ENCODE measurements at places on chromosomes 3 and 15.

DNA sequence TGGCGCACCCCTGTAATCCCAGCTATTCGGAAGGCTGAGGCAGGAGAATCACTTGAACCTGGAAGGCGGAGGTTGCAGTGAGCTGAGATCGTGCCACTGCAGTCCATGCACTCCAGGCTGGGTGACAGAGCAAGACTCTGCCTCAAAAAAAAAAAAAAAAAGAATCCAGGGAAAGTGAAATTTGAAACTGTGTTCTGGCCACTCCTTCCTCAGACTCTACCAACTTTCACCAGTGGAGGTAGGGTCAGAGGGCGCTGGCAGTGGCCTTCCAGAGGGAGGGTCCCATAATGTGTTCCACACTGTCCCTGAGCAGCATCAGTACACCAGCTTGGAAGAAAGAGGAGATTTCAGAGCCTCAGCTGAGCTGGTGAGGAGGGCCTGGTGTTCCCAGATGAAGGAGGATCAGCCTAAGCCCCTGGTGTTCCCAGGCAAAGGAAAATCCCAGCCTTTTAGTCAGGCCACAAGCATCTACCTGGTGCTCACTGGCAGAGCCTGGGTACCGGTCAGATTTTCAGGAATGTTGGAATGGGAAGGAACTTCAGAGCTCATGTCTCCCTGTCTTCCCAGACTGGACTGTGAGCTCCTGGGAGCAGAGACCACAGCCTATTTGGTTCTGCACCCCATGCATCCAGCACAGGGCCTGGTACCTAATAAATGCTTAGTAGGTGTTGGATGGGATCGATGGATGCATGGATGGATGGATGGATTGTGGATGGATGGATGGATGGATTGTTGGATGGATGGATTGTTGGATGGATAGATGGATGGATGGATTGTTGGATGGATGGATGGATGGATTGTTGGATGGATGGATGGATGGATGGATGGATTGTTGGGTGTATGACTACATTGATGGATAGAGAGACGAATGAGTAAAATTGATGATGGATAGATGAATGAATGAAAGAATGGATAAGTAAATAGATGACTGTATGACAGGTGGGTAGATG, 117.9 kb downstream of the CORO2B start:
- DNase-seq: no peak

DNA sequence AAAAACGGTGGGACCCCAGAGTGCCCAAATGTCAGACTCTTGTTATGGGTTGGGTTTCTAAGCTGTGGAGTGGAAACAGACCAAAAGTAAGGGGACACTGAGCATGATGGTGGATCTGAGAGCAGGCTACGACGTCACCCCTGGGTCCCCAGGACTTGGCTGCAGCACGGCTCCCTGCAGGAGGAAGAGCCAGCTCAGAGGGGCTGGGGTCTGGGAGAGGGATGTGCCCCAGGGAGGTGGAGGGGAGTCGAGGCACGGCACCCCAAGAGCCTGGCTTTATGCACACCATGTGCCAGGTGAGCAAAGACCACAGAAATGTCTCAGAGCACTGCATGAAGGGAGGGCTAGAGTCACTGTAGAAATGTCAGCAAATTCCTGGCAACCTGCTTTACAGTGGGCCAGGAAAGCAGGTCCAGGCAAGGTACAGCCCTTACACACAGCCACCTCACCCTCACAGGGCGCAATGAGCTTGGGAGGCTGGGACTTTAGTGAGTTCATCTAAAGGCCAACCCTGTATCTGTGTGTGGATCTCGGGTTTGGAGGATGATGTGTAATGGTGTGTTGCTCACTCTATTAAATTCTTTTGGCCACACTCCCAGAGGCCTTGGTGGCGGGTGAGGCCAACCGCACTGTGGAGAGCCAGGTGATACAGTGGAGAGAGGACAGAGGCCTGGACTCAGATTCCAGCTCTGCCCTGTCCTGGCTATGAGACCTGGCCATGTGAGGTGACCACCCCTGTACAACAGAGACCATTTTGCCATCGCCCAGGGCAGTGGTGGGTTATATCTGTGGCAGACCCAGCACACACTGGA, 14.1 kb downstream of the CTSH start:
- DNase-seq: no peak

DNA sequence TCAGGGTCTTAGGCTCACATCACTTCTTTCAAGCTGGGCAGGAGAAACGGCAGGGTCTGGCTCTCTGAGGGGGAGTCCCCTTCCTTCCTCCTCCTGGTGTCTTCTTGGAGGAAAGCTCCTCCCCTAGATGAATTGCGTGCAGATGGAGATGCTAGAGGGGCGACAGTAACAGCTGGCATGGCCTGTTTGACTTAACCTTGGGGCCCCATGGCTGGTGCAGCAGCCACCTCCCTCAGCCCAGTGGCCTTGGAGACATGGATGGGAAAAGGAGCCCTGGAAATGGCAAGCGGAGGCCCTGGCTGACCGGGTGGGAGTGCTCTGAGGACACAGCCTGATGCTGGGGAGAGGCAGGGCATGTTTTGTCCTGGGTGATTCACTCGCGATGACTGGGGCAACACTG, 20.2 kb downstream of the PAK6 start:
- DNase-seq: no peak

DNA sequence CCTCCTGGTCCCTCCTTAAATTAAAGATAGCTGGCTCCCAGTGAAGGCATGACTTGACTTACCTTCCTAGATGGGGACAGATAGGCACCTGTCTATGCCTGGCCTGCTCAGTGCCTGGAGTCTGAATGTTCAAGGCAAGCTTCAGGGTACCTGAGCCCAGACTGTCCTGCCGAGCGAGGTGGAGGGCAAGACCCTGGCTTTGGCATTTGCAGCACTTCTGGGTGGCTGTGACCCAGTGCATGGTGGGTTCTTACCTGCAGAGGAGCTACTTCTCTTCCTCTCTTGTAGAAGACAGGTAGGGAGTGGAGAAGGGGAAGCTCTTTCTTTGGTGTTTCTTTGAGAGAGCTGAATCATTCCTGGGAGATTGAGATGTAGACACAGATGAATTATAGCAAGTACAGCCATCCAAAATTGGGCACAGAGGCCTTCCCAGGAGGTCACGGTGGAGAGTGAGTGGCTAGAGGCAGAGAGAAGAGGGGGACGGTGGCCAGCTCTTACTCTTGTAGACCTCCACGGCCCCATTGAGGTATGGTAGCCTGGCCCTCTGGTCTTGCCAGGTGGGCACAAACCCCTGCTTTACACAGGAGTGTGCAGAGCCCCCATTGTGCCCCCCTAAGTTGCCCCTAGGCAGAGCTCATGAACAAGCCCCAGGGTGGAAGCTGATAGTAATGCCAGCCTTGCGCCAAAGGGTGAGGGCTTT, 402.5 kb upstream of the TPM1 start:
- no peak for DNase-seq

- DNase-seq: no peak
These were observed 179.3 kb downstream of the FRMD5 start for GRCh38 chr15:44015545-44016305.

GRCh38 chr3:49937090-49937489, 2.9 kb upstream of the RBM6 start:
- no peak for DNase-seq

DNA sequence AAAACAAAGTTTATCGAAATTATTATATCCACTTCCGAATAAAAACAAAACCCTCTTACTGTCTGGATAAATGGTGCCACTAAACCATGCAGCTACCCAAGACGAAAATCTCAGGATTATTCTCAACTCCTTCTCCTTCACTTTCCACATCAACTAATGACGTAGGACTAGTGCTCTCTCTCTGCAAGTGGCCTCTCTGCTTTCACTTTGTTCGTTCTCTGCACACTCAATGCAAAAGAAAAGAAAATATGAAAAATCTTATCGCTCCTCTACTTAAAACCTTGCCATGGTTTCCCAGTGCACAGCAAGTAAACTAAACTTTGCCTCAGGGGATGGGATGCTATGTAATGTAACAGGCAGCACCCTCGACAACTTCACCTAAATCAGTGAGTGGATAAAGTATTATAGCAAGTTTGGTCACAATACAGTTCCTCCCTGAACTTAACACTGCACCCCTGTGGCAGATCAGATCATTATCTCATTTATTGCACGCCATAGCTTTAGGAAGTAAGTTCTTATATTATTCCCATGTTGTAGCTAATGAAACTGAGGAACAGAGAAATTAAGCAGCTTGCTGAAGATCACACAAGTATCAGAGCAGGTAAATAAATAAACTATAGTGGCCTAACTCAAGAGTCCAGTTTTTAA, 262.7 kb upstream of the GADL1 start:
- no peak for DNase-seq

DNA sequence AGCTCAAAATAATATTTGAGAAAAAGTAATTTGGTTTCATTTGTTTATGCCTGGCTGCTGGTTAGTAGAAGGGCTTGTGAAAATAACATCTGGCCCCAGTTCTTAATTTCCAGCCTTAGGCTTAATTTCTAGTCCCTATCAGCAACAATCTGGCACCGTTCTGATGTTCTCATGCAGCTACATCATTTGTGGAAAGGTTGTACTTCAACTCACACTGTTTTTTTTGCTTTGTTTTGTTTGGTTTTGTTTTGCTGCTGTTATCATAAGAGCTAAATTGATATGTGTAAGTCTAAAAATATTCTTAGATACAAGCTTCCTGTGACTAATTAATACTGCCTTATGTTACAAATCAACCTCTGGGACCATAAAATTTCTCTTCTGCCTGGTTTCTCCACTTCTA, 8.9 kb downstream of the CPA3 start:
- DNase-seq: peak; percentile 83

Measured in NCI-H1417 (cell line).